ENCODE measurements at places on chromosomes 11 and 22.

DNA sequence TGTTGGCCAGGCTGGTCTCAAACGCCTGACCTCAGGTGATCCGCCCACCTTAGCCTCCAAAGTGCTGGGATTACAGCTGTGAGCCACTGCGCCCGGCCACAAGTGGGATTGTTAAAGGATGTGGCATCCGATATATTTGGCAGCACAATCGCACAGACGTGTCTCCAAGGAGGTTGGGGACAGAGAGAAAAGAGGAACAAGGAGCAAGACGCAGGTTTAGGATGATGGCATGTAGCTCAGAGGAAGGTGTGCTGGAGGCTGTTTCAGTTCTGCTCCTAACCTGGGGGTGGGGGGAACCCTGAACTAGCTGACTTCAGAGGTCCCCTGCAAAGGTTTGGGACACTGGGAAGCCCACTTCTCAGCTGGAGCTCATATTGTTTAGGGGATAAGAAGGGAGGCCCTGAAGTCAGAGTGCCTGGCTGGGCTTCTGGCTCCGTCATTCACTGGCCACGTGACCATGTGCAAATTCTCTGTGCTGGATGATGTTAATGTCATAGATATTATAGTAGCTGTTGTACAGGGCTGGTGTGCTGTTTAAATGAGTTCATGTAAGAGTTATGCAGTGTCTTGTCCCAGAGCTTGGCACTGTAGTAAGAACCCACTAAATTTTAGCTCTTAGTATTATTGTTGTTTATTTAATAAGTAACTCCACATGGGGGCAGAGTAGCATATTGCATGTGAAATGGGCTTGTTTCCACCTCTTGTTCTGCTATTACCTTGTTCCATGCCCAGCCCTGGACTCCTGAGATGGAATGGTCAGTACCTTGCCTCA, 129.7 kb downstream of the ST3GAL4 start:
- DNase-seq = no peak

- peak; percentile 61 for DNase-seq
Observed at GRCh38 chr11:96199563-96200025, 143.4 kb downstream of the MAML2 start.

GRCh38 chr11:134659882-134660281, 247.8 kb upstream of the B3GAT1 start:
- no peak for DNase-seq

DNA sequence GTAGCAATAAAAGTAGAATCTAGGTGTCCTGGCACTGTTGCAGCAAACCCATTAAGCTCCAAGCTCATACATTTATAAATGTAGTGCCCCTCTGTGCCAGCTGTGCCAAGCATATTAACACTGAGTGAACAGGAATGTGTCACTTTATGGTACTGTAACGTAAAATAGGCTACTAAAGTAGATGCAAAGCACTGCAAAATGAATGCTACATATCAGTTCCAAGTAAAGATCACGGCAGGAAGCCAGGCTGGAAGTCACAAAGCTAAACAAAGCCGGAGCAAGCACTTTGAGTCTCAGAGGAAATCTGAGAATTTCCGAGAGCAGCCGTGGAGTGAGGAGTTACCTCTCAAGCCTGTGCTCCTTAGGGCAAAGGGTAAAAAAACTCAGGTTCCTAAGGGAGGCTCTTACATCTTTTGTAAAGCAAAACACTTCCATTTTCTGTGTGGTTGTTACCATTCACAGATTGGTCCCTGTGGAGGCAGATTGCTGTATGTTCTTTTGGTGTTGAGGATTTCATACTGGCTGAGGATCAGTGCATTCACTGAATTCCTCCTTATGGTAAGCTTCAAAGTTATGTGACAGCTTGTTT, 85.7 kb downstream of the WNT11 start:
- no peak for DNase-seq

DNA sequence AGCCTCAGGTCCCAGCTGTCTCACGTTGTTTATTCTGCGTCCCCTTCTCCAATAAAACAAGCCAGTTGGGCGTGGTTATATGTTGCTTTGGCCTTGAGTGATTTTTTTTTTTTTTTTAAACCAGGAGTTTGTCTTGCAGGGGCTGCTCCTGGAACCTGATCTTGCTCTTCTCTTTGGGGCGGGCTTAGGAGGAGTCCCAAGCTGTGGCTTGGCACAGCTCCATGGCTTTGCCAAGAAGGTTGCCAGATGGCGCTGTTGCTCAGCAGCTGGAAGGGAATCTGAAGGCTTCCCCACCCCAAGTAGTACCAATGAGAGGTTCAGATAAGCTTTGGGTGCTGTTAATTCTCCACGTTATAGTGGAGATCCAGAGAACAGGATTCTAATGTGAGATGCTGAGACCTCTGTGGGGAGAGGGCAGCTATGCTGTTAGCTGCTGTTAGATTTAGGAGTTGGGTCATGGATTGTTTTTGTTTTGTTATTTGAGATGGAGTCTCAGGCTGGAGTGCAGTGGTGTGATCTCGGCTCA, 2.0 kb upstream of the FERMT3 start:
- peak; percentile 88 for DNase-seq

DNA sequence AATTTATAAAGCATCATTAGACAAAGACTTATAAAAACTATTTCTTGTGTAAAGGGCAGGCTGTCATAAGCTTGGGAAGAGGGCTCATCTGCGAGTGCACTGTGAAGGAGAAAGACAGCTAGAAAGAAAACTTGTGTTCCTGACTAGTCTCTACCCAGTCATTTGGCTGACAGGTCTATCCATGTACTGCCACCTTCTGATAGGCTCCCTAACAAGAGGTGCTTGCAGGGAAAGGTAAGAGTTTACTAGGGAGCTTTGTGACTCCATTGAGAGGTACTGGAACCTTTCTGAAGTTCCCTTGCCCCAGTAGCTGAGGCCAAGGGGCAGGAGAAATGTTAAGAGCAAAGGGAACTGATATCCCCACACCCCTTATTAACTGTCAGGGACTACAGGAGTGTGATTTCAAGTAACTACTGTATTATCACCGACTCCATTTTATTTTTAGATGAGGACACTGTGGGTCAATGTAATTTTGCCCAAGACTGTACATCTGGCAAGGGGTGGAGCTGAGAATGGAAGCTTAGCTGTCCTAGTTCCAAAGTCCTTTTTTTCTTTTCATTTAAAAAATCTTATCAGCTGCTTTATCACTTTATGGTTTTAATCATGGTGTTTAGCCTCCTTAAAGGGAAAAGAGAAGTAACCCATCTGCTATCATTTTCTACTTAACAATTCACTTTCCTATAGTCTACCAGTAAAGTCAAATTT, 129.4 kb downstream of the ARHGAP20 start:
- no peak for DNase-seq

- DNase-seq = no peak
Observed at GRCh38 chr11:36333897-36334296, 37.8 kb downstream of the PRR5L start.

- DNase-seq = no peak
Observed at GRCh38 chr11:31303644-31304180, 65.8 kb downstream of the DCDC1 start.

DNA sequence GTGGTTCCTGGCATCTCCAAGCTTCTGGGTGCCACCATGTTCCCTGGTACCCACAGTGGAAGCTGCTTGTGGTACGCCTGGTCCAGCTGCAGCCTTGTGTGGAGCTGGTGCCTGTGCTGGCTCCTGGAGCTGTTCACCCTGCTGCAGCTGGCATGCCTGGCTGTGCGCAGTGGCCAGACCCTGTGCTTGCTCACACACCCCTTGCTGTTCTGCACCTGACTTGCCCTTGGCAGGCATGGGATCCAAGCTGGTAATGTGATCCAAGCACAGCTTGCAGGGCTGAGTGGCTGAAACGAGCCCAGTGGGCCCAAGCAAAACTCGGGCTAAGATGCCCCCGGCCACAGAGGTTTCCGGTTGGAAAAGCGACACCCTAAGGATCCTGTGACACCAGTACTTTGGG, 104.7 kb upstream of the CLMP start:
- no peak for DNase-seq

GRCh38 chr11:134405841-134406240, 6.2 kb downstream of the B3GAT1 start:
- DNase-seq = no peak

GRCh38 chr11:129427376-129427775, 51.7 kb downstream of the BARX2 start:
- DNase-seq = no peak

- no peak for DNase-seq
Observed at GRCh38 chr22:46896166-46896565, 133.7 kb downstream of the TBC1D22A start.

Measured in activated CD4-positive, alpha-beta memory T cell treated with anti-CD3 and anti-CD28 coated beads for 36 hours (primary cell).